ENCODE measurements at places on chromosomes 1 and 21.

DNA sequence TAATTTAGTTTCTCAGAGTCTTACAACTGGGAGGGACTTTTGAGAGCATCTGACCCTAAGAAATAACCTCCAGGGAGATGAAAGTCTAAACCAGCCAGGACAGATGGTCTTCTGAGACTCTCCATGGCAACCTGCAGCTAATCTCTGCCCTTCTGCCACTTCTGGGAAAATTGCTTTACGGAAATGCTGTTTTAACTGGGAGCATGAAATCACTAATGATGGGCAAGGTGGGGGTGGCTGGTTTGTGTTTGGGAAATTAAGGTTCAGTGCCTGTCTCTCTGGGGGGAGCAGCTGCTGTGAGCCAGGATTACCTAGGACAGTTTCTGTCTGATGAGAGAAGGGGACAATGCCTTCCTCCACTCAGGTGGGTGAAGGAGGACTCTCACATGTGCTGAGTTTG is 33.2 kb downstream of the ROR1 start:
- no peak for DNase-seq

DNA sequence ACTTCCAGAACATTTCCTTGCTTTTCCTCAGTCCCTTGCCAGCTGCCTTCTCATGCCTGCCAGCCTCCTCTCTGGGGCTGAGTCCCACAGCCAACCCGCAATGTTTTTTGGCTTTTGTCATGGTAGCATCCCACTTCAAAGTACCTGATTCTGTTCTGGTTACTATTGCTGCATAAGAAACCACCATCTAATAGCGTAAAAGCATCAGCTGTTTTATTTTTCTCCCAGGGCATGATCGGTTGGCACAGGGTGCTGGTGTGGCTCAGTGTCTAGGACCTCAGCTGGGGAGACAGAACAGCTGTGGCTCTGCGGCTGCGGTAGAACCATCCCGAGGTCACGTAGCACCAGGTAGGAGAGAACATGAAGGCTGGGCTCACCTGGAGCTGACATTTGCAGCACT is 8.9 kb upstream of the PRMT2 start:
- peak; percentile 64 for DNase-seq

- no peak for DNase-seq
Observed at GRCh38 chr21:17003258-17003615, 509.6 kb upstream of the CXADR start.

DNA sequence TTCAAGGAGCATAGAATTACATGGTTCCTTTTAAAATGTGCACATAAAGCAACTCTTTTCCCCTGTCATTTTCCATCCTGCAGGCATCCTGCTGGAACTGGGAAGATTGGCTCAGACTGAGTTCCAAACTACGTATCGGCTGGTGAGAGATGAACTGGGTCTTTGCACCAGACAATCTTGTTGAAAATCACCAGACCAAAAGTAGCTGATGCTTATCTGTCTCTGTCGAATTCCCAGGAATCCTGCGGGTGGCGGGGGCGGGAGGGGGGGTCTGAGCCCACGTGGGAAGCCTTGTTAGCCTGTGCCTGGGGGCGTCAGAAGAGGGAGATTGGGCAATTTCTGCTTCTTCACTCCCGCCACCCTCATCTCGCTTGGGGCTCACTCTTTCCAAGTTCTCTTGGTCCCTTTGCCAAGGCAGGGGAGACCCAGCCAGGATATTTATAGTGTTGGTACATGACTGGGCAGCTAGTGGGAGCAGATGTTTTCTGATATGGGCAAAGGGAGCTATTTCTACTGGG is 90.1 kb upstream of the SLC25A33 start:
- DNase-seq: no peak

- DNase-seq: peak; percentile 43
Observed at GRCh38 chr1:154418062-154418921, 13.1 kb downstream of the IL6R start.
